Natural killer cell (primary cell): ENCODE measurements at places on chromosomes 12 and 14.
A peak's percentile ranks its signal among the peaks of the same experiment; 100 is the strongest.

GRCh38 chr14:38856798-38857197, 246.2 kb downstream of the SEC23A start:
- DNase-seq = no peak

DNA sequence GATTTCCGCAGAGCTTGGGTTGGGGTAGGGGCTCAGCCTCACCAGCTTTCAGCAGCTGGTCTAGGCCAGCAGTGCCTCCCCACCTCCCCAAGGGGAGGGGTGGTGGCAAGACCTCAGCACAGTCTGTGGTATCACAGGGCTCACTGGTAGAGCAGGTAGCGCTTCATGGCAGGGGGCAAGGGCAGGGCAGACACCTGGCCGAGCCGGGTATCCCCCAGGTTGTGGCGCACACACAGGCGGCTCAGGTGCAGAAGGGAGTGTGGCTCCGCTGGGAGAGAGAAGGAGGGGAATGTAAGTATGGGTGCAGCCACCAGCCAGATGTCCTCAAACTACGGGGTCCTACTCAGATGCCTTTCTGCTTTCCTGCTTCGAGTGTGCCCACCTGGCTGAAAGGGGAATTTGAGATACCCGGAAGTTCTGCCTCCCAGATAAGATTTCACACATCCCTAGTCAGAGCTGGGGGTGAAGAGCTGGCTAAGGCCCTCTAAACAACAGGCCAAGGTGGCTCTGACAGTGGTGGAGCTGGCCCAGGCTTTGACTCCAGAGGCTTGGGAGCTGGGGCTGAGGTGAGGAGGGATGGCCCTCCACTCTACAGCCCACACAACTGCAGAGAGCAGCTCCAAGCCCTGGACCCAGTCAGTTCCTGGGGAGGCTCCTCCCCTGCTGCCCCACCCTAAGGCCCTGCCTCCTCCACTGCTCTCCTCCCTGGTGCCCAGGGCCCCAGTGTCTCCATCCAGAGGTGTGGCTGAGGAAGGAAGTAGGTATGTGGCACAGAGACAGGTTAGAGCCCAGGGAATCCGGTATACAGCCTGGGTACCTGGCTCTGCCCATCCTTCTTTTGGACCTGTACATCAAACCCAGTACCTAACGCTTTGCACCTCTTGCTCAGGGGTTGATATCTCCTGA, 1.8 kb downstream of the SPSB2 start:
- DNase-seq = peak; percentile 49

DNA sequence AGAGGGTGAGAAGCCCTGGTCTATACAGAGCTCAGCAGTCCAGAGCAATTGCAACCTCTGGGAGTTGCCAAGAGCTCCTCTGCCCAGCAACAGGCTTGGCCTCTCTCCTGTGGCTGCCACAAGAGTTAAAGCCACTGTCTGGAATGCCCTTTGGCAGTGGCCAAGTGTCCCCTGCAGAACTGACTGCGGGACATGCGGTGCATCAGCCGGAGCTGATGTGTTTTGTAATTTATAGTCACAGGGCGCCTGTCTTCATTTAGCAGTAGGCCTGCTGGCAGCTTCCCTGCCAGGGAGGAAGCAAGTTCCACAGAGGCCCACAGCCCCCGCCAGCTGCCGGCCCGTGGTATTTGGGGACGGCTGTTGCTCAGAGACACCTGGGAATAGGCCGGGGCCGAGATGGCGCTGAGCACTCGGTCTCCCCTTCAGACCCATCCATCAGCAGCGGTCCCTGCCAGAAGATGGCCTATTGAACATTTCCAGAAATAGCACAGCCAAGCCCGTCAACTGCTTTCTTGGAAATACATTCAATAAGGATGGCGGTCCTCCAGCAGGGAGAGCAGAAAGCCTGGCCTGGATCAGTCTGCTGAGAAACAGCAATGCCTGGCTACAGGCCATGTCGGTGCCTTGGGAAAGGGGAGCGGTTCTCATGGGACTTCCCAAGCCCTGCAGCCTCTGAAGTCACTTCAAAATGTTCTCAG, 217.4 kb downstream of the CRADD start:
- no peak for DNase-seq

DNA sequence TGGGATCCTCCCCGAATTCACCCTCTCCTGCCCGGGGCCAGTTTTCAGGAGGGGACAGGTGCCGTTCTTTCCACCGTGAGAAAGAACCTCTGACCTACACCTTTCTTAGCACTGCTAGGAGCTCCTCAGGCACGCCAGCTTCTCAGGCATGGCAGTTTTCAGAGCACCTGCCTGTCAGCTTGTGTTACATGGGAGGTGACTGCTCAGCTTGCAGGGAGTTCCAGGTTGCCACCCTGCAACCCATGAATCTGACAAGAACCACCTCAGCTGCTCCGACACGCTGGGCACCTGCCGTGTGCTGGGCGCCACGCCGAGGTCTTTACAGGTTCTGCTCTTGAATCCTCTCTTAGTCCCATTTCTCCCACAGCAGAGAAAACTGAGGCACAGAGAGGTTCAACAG, 12.9 kb downstream of the BRI3BP start:
- no peak for DNase-seq

DNA sequence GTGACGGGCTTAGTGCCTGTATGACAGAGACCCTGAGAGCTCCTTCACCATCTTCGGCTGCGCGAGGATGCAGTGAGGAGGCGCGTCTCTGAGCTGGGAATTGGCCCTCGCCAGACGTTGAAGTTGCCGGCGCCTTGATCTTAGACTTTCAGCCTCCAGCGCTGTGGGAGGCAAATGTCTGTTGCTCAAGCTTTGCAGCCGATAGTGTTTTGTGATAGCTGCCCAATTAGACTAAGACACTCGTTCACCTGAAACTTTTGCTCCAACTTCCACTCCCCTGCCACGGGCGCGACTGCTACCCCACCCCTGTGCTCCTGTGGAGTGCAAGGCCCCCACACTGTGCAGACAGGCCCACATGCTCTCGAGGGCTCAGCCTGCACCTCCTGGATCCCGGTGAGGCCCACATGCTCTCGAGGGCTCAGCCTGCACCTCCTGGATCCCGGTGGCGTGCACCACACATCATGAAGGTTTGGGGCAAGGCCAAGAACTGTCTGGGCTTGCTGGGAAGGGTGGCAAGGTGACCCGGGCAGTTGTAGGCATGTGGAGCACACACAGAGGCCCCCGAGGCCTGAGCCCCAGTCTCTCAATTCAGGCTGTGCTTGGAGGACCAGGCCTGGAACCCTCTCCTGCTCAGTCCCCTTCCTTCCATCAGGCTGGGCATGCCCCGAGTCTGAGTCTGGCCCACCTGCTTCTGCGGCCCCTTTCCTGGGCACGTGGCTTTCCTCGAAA, 324.6 kb downstream of the TMEM121 start:
- no peak for DNase-seq

- DNase-seq = no peak
Measured at GRCh38 chr14:69300601-69301221, 40.8 kb downstream of the GALNT16 start.

DNA sequence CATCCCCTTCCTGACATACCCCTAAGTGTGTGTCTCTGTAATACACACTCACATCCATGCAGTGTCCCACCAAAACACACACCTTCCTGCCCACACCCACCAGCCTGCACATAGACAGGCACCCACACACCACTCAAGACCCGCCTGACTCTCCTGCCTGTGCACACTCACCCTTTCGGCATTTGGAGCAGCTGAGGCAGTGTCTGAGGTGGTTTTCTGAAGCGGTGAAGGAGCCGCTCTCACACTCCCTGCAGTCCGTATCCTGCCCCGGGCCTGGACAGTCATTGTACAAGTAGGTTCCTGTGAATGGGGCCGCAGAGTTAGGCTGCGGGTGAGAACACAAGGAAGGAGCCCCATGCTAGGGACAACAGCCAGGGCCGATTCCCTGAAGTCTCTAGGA, 8.3 kb downstream of the TNFRSF1A start:
- DNase-seq = no peak
